Thoracic aorta (tissue), 2 donors: ENCODE measurements at places on chromosomes 7 and 10.

DNA sequence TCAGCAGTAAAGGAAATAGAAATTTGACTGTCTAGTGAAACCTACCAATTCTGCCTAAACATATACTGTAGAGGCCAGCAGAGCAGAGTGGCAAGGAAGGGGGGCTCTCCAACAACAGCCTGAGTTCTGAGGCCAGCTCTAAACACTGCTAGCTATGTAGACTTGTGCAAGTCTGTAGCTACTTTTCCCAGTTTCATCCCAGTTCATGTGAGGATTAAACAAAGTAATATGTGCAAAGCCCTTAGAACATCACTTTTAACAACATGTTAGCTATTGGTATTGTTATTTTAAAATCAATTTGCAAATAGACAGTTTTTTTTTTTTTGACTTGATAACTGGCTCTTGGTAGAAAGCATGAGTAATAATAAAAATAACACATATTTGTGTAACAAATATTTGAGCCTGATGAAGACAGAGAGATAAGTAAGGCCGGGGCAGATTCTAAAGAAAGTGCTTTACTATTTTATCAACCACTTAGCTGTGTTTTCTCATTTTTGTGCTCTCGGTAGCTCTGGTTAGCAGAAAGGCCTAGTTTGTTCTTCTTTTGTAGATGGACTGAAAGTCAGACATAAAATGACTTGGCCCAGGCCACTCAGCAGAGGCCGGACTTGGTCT is 9.3 kb downstream of the CHST12 start:
- no peak for DNase-seq

DNA sequence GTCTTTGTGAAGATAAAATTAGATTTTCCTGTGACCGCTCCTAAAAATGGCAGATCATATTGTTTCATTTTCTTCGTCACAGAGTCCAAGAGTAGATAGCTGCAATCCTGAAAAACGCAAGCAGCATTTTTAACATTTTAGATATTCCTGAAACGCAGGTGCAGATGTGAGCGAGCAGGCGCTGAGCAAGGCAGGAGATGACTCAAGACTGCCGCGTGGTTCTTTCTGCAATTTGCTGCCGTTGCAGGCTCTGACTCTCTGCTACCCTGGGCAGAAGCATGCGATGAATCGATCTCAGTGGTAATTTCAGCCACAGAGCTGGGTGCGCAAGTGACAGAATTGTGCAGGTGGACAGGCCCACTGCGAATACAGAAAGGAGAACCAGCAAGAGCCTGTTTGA is 331.9 kb downstream of the ACTR3B start:
- no peak for DNase-seq

DNA sequence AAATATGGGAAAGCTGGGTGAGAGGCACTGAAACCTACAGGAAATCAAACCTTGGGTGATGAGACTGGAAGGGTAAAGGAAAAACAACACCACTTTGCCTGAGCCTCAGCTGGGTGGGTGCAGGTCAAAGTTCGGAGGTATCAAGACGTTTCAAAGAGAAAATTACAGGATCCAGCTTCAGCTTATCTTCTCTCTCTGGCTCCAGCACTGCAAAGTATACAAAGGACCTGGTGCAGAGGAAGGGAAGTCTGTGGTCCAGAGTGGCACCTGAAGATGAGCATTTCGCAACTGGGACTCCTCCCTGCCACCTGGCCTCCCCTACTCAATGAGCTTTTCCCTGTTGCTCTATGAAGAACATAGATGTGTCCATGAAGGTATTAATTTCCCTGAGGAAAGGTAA is 6.4 kb upstream of the FXYD4 start:
- DNase-seq: no peak

DNA sequence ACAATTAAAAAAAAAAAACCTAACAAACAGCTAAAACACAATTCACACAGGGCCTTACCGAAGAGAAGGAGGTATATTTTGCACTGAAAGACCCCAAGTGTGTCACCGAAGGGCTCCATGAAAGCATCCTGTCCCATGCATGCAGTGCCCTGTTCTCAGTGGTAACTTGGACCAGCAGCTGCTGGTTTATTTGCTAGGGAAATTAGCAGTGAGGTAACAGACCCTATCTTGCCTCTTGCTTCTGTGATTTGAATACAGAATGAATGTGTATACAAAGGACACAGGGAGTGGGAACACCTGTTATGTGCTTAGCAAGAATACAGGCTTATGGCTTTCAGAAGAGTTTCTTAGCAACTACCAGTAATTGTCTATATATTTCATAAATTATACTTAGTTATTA is at the start of gene HEPACAM2:
Gene HEPACAM2 (minus strand): TSS at position 160 of the 400 bp plus-strand sequence.
- no peak for DNase-seq

GRCh38 chr10:71528371-71529206 is 131.9 kb downstream of the CDH23 start:
- DNase-seq: no peak
